Large intestine (tissue), 12 donors: ENCODE measurements at places on chromosomes 13 and 19.

GRCh38 chr13:98992355-98992754 is 14.5 kb upstream of the DOCK9 start:
- no peak for DNase-seq

- no peak for DNase-seq
These were observed 169.8 kb downstream of the ATP8A2 start for GRCh38 chr13:25541434-25542123.

GRCh38 chr13:48874165-48874564 is 101.5 kb upstream of the FNDC3A start:
- DNase-seq: peak; percentile 80

GRCh38 chr13:107721125-107721869 is 494.0 kb downstream of the LIG4 start:
- DNase-seq: no peak

- DNase-seq: peak; percentile 57
These were observed 41.8 kb downstream of the IRS2 start for GRCh38 chr13:109744512-109745051.

DNA sequence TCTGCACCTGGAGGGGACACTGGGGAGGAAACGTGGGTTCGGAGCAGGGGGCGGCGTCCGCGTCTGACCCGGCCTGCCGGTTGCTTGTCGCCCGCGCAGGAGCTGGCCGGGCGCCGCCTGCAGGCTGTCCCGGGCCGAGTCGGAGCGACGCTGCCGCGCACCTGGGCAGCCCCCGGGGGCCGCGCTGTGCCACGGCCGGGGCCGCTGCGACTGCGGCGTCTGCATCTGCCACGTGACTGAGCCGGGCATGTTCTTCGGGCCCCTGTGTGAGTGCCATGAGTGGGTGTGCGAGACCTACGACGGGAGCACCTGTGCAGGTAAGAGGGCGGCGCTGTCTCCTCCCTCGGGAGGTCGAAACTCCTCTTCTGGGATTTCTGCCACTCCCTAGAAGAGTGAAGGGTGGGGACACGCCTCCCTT is 1.3 kb downstream of the ITGBL1 start:
- DNase-seq: no peak

DNA sequence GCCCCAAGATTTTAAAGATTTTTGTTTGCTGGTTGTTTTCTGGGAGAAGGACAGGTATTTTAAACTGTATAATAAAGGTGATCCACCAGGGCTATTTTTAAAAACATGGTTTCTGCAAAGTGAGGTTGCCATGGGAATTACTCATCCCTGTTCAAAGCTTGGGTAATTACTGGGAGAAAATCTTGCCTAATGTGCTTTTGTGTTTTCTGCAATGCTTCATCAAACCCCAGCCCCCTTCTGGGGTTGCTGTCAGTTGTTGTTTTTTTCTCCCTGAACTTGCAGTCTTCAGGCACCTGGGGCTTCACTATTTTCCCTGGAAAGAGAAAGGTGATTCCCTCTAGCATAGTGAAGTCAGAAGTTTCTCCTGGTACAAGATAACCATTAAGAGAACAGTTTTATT is 277.2 kb downstream of the NALCN start:
- no peak for DNase-seq

DNA sequence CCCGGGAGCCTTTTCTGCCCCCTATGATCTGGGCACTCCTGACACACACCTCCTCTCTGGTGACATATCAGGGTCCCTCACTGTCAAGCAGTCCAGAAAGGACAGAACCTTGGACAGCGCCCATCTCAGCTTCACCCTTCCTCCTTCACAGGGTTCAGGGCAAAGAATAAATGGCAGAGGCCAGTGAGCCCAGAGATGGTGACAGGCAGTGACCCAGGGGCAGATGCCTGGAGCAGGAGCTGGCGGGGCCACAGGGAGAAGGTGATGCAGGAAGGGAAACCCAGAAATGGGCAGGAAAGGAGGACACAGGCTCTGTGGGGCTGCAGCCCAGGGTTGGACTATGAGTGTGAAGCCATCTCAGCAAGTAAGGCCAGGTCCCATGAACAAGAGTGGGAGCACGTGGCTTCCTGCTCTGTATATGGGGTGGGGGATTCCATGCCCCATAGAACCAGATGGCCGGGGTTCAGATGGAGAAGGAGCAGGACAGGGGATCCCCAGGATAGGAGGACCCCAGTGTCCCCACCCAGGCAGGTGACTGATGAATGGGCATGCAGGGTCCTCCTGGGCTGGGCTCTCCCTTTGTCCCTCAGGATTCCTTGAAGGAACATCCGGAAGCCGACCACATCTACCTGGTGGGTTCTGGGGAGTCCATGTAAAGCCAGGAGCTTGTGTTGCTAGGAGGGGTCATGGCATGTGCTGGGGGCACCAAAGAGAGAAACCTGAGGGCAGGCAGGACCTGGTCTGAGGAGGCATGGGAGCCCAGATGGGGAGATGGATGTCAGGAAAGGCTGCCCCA is 8.5 kb upstream of the CEACAM7 start:
- peak; percentile 19 for DNase-seq

- peak; percentile 17 for DNase-seq
These were observed 1.3 kb downstream of the CLDN10 start for GRCh38 chr13:95553581-95554385.

- no peak for DNase-seq
These were observed 12.3 kb upstream of the GGACT start for GRCh38 chr13:100600915-100601314.

DNA sequence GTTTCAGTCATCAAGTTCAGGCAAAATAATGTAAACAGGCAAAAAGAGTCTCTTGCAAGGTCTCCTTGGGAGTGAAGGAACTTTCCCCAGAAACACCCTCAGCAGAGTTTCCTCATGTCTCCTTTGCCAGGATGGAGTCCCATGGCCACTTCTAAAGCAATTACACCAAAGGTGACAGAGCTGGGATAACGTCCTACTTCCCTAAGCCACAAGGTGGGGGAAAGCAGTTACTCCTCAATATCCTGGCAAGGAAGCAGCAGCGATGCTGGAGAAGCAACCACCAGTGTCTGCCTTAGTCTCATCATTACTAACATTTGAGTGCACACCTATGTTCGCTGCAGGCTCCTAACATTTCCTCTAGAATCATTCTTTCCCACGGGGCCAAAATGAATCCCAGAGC is 88.6 kb downstream of the UBL3 start:
- DNase-seq: no peak

GRCh38 chr19:4523306-4524110 is 5.2 kb upstream of the PLIN4 start:
- DNase-seq: no peak

- no peak for DNase-seq
These were observed 1.0 kb upstream of the MEF2B start for GRCh38 chr19:19170873-19171672.

DNA sequence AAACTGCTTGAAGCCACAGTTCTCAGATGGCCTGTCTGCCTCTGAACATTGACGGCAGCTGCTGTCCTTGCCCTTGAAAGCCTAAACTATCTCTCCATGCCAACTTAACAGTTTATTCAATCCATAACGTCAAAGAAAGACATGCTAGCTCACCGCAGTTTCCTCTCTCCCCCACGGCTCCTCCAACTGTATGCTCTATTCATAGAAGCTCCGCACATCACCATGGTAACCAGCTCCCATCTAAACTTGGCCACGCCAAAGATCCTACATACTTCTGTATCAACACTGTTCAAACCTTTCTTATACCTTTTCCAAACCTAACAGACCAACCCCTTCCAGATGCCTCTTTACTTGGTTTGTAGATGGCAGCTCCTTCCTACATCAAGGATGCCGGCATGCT is 48.6 kb downstream of the ZNF91 start:
- no peak for DNase-seq

- DNase-seq: no peak
These were observed 156.4 kb downstream of the UQCRFS1 start for GRCh38 chr19:29056535-29056934.

GRCh38 chr19:35063940-35064818 is 22.7 kb downstream of the HPN start:
- no peak for DNase-seq

- no peak for DNase-seq
These were observed 19.7 kb downstream of the ZNF536 start for GRCh38 chr19:30391554-30392551.

GRCh38 chr19:1725100-1726064 is 27.9 kb upstream of the ONECUT3 start:
- peak; percentile 20 for DNase-seq

DNA sequence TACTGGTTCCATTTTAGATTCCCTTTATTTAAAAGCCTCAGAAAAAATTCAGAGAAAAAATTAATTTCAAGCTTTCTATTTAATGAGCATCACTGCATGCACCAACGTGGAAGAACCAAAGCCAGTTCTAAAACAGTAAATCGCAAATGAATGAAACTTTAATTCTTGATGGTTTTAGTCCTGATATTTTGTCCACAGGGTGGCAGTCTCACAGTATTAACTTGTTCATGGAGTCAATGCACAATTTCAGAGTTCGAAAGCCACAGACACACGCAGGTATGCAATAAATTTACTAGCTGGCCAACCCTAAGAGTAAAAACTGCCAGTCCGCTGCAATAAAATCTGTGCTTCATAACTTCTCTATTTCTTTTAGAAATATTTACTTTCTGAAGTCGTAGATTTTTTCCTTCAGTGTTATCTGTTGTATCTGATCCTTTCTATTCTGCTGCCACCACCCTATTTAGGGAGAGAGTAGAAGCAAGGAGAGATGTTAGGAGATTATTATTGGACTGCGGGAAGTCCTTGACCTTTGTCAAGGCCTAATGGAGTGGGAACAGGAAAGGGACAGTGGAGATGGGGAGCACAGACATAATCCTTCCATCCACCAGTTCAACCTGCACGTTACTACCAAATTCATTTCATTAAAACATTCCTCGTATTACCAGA is 7.0 kb upstream of the WBP4 start:
- peak; percentile 76 for DNase-seq

- no peak for DNase-seq
These were observed 61.2 kb downstream of the RFC3 start for GRCh38 chr13:33879118-33879517.

GRCh38 chr13:94997126-94997525 is 284.8 kb upstream of the SOX21 start:
- DNase-seq: no peak

DNA sequence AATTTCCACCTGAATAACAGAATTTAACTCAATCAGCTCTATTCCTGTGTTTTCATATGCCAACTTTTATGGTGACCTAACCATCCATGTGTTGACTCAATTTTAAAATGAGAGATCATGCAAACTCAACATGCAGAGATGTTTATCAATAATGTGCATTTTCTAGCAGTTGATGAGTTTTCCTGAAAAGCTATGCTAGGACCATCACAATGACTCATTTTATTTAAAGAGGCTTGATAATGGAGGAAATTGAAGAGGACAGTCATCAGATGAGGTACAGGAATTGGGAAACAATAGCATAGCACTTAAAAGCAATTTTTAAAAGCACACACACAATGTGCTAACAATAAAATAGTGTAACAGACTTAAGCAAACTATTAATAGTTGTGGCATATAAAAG is 127.1 kb downstream of the VWA8 start:
- DNase-seq: no peak
